ENCODE measurements at places on chromosomes 13 and 19.

DNA sequence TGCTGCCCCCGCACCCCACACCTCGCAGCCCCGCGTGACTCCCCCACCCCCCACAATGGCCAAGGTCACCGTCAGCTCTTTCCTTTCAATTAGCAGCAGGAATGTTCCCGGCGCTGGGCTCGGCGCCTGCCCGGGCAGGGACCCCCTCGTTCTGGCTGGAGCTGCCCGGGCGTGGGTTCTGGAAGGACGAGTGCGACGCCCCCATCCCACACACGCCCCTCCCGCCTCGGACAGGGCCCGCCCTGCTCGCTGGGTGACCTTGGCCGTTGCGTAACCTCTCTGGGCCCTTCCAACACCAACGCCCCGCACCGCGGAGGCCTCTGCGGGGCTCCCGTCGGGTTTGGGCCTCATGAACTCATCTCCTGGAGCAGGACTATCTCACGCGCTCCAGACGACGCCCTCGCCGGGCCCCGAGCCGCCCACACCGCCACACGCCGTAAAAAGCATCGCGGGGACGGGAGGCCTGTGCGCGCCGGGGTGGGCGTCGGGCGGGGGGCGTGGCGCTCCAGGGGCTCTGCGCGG lies 10.3 kb downstream of the PALM start:
- no peak for DNase-seq

DNA sequence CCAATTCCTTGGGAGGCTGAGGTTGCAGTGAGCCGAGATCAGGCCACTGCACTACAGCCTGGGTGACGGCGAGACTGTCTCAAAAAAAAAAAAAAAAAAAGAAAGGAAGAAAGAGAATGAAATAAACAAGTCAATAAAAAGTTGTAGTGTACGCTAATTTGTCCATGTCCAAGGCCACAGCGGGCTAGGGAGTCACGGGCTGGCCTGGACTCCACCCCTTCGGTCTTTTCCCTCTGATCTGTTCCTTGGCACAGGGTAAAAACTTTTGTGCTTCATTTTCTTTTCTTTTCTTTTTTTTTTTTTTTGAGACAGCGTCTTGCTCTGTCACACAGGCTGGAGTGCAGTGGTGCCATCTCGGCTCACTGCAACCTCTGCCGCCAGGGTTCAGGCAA lies 19.4 kb upstream of the MKNK2 start:
- DNase-seq = no peak

DNA sequence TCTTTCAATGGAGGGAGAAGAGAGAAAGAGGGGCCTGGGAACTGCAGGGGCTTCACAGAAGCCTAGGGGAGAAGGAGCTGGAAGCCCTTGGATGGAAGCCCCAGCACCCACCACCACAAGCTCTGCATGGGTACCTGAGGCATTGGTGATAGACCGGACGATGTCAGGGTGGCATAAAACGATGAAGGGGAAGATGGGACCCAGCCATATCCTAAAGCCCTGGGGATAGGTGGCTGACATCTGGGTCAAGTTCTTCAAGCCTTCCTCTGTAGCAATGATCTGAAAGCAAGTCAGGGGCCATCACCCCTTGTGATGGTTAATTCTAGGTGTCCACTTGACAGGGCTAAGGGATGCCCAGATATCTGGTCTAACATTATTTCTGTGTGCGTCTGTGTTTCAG lies 11.2 kb upstream of the OR10H5 start:
- DNase-seq = no peak

GRCh38 chr19:2952953-2953481 lies 8.2 kb upstream of the ZNF77 start:
- DNase-seq = no peak

DNA sequence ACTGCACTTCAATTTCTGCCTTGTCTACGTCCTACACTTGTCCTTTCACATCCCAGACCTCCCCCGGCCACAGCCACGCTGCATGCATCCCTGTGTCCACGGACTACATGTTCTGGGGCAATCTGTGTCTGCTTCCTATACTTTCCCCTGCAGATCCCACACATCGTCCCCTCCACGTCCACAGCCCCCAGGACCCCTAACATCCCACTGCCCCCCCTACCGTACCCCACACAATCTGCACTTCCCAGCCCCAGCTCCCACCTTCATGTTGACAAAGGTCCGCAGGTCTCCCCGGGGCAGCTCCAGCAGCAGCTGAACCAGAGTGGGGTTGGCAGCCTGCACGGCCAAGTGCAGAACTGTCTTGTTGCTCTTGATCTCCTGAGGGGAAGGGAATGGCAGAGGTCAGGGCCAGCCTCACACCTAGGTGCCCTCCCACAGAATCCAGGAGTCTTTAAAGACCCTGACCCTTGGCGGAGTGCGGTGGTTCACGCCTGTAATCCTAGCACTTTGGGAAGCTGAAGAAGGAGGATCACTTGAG lies 10.2 kb downstream of the NFKBID start:
- DNase-seq = no peak

DNA sequence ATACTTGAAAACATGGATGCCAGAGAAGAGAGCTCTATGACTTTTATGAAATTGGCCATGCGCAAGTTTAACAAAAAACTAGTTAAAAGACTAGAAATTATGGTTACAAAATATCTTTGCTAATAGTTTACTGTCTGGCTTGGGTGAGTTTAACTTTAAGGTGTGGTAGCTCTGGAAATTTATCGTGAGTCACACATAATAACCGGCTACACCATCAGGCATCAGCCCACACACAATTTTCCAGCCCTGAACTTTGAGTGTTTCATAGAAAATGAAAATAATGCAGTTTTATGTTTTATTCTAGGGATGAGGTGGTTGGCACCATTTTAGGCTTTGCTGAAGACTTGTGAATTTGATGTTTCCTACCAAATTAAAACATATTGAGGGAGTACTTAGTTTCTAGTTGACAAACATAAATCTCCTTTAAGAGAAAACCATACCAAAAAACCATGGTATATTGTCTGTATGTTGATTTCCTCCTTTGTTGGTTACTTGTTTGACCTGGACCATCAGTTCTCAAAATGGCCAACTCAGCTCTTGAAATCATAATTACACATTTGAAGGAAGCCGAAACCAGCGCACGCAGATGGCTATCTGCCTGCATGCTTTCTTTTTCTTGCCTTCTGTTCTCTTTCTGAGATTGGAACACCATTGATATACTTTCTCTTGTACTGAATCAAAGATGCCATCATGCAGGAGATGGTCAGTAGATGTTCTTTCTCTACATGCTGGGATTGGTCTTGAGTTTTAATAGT lies 125.1 kb downstream of the AKAP11 start:
- no peak for DNase-seq

DNA sequence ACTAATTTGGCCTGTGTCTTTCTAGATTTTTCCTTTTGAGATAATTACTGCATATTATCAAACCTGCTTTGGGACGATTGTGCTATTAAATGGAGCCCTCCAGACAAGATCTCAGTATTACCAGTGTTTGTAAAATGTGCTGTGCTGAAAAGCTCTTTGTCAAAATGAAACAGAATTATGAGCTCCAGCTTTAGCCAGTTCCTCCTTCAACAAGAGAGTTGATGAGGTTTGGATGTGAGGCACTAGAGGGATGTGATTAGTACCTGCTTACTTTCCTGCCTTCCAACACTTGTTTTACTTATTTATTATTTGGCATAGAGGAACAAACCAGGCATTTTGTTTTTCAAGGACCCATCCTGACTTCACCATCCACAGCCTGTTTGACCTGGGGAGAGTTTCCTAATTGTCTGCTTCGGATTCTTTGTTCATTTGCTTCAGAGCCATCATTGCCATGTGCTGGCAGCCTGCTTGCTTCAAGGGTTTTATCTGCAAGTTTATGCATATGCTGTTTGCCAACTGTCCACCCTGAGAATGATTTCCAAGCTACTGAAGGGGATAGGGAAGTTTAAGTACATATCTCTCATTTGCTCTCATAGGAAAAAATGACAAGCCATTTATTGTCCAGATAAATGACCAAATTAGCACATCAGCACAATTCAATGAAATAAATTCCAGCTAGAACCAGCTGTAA lies 32.9 kb upstream of the CPB2 start:
- DNase-seq = no peak

DNA sequence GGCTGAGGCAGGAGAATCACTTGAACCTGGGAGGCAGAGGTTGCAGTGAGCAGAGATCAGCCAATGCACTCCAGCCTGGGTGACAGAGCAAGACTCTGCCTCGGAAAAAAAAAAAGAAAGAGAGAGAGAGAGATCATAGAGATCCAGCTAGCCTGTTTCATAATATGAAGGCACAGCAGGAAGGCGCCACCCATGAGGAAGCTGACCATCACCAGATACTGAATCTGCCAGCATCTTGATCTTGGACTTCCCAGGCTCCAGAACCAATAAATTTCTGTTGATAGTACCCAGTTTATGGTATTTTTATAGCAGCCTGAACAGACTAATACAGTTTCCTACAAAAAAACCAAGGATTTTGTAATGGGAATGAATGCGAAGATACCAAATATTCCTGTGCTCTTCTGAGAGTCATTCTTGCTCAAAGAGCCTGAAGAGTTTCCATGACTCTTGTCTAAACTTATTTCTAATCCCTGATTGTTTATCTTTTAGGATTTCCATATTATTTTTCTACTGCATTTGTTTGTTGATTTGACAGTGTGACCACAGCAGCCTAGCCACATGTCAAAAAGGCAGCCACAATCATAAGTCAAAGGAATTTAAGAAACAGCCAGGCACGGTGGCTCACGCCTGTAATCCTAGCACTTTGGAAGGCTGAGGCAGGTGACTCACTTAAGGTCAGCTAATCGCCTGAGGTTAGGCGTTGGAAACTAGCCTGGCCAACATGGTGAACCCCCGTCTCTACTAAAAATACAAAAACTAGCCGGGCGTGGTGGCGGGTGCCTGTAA lies 37.7 kb upstream of the PDCD5 start:
- no peak for DNase-seq

DNA sequence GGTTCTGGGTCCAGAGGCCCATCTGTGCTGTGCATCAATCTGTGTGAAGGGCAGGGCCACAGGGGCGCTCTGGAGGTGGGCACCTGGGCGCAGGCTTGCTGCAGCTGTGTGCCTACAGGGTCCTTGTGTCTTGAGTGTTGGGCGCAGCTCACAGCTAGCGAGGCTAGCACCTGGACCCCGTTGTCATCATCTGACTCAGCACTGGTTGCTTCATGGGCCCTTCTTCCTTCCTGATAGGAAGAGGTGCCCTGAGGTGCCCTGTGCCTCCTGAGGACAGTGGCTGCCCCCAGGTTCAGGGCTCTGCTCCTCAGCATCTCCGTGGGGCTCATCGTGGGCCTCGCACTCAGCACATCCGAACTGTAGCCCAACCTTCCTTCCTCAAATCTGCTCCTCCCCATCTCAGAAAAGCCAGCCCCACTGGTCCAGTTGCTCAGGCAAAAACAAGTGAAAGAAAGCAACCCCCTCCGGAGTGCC lies 54.8 kb downstream of the GATAD2A start:
- no peak for DNase-seq

DNA sequence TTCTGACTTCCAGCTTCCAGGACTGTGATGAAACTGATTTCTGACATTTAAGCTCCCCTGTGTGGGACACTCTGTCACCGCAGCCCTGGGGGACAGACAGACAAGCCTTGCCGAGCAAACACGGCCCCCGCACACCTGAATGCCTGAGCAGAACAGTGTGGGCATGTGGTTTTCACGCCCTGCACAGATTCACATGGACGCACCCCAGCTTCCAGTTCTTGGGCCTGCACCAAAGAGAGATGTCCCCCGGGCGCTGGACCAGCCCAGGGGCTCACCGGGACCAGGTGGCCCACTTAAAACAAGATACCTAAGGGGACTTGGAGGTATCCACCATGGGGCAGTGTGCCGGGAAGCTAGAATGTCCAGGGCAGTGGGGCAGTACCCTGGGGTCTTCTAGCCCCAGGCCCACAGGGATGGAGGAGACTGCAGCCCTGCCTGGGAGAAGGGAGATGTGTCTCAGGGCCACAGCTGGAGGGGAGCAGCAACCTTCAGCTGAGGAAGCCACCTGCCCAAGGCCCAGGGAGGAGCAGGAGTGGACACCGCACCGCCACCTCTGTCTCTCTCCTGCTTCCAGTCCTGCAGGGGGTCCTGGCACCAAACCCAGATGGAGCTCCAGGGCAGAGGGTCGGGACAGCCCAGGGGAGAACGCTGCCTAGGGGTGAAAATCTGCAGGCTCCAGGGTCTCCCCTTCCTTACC lies 50.5 kb downstream of the SOX1 start:
- DNase-seq = no peak

GRCh38 chr19:46963093-46963734 lies 56.4 kb upstream of the NPAS1 start:
- no peak for DNase-seq

DNA sequence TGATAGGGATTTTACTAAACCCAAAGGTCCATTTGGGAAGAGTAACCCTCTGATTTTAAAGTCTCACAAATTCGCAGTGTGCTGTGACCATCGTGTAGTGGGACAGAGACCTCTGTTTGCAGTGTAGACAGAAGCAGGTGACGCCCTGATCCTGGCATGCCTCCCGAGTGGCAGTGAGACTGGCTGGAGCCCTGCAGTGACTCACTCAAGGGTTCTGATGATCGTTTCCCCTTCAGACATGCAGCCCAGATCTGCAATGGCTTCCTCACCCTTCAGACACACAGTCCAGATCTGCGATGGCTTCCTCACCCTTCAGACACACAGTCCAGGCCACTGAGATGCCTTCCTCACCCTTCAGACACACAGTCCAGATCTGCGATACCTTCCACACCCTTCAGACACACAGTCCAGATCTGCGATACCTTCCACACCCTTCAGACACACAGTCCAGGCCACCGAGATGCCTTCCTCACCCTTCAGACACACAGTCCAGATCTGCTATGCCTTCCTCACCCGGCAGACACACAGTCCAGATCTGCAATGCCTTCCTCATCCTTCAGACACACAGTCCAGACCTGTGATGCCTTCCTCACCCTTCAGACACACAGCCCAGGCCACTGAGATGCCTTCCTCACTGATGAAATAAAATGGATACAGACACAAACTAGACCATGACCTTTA lies 125.2 kb downstream of the ATP11A start:
- DNase-seq = no peak

DNA sequence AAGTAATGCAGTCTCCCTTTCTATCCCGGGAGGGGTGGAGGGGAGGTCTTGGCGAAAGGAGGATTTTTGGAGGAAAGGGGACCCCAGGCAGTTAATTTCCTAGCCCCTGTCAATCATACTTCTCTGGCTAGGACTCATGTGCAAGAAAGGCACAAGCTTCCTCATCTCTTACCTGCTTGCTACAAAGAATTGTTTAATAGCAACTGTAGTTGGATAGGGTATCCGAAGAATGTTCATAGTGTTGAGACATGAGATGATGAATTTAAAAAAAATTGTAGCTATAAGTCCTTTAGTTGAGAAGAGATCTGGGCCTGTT lies 525 bp downstream of the BORA start:
- DNase-seq = no peak

DNA sequence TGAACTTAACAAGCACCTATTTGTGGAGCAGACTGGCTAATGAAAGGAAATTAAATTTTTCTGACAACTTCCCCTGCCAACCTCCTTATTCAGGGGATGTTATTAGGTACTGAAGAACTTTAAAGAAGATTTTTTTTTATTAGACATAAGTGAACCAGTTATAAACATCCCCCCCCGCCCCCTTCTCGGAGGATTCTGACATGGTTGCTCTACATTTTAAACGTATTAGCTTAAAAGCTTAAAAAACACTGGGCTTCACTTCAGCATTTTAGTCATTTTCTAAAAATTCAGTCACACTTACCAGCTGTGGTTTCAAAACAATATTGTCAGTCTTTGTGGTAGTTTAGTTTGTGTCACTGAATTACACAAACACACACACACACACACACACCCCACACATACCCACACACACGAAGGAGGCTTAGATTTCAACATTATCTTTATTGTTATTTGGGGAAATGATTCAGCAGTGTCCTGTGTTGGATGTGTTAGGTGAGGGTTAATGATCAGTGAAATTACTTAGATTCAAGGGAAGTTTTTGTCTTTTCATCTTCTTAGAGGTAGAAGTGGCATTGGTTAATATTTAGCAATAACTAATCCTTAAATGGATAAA lies 145.7 kb downstream of the PCCA start:
- DNase-seq = no peak
